ENCODE measurements at places on chromosomes 12 and 14.

- no peak for DNase-seq
These were observed 11.0 kb upstream of the AEBP2 start for GRCh38 chr12:19428246-19428645.

DNA sequence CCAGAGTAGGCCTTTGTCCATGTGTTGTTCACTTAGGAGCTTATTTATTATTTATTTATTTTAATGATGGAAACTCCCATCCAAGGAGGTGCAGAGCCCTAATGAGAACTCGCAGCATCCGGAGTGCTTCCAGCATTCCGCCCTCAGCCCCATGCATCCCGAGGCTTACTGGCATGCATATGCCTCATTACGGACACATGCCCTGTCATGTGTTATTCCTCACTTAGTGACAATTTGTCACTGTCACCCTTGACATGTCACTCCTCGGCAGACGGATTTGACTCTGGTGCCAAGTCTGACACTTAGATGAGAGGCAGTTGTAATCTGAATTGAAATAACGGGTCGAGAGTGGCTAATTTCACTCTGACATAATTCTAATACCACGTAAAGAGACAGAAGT lies 132.8 kb downstream of the VRK1 start:
- no peak for DNase-seq

DNA sequence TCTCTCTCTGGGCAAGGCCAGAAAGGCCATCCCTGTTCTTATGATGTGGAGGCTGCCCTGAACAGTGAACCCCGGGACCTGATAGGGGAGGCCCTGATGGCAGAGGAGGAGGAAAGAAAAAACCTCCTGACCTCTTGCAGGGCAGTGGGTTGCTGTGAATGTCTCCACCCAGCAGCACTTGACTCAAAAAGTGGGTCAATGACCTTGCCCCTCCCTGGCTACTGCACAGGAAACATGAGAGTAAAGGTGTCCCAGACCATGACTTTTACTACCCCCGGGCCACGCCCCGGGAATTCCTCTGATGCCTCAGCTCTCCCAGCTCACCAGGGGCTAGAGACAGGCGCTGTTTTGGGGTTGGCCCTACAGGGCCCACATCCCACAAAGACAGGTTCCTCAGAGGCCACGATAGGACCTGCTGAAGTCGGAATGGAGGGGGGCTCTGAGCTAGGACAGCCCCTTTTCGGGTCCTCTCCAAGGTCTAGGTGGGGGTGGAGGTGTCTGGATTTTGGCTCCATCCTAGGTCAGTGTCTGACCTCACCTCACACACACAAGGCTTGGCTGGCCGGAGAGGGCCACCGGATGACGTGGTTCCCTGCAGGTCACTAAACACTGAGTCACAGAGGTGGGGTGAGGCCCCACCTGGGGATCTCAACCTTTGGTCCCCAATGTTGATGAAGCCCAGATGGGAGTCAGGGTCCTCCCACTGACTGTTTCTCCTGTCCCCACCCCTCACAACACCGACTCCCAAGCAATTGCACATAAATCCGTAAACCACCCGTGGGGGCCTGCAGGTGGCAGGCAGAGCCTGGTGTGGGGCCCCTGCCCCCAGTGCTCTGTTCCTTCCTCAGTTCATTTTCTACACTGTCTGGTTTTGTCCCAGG lies 1.6 kb downstream of the RHOF start:
- DNase-seq = peak; percentile 69

- no peak for DNase-seq
These were observed 60.7 kb downstream of the CCNK start for GRCh38 chr14:99541677-99542470.

- no peak for DNase-seq
These were observed 129.1 kb upstream of the TMCC3 start for GRCh38 chr12:94779485-94779884.

DNA sequence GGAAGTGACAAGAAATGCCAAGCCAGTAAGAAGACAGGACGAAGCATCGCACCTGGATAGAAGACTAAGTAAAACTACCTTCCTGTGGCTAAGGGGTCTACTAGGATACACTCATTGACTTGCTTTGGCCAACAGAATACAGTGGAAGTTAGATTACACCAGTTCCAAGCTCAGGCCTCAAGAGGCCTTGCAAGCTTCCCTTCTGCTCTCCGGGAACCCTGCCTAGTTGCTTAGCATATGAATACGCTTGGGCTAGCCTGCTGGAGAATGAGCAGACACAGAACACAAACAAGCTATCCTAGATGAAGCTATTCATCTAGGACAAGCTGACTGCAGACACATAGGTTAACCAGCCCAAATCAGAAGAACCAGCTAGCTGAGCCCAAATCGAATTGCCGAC lies 97.0 kb downstream of the DPF3 start:
- no peak for DNase-seq

GRCh38 chr14:96303981-96304380 lies 48.0 kb downstream of the BDKRB1 start:
- no peak for DNase-seq

GRCh38 chr12:11630046-11630706 lies 19.3 kb upstream of the ETV6 start:
- DNase-seq = no peak

GRCh38 chr12:22287776-22288621 lies 46.5 kb downstream of the ST8SIA1 start:
- peak; percentile 18 for DNase-seq

DNA sequence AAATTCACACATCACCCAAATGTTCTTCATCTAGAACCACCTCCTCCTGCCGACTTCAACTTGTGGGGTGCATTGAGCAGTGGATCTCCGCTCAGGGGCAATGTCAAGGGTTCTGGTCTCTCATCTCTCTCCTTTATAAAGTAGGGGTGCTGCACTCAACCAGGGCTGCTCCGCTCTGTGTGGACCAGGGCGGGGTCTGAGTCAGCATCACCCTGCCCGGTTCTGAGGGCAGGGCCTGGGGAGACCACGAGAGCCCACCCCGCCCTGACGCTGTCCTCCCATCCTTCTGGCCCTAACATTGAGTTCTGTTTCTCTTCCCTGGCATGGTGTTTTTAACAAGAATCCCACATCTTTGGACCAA lies 311.6 kb upstream of the DIO3 start:
- DNase-seq = no peak

DNA sequence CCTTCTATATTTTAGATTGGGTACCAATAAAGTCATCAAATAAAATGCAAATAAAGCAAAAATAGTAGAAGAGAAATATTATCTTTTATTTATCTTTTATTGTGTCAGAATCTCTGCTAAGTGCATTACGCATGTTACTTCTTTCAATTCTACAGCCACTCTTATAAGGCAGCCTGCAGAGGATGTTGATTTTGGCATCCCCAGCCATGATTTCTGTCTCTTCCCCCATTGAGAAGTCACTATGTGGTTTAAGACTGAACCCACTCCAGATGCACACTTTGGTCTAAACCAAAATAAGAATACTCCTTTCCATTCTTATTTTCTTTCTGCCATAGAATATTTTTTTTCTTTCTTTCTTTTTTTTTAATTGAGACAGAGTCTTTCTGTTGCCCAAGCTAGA lies 56.0 kb upstream of the ACSS3 start:
- DNase-seq = no peak

DNA sequence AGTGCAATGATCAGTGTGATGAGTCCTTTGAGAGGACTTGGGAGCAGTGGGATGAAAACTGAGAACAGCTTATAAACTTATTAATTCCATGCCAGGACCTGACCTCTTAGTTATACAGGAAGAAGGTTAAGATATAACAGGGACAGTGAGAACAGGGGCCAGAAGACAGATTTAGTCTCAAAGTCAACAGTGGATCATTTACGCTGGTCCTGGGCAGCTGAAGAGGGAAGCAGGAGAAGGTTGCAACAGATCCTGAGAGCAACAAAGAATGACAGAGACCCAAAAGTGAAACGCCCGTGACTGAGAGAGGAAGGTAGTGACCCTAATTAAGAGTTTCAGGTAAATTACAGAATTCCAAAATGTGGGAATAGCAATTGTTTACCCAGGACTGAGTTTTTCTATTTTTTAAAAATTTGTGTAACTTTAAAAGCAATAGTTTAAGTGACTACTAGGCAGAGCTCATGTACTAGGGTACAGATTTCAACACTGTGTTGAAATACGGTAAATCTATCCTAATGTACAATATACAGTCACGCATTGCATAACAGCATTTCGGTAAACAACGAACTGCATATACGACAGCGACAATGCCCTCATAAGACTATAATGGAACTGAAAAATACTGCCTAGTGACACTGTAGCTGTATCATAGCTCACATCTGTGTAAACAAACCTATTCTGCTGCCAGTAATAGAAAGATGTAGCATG lies 77.7 kb upstream of the GNPNAT1 start:
- no peak for DNase-seq

- DNase-seq = no peak
These were observed 36.3 kb downstream of the PPP2R5C start for GRCh38 chr14:101797856-101798255.

GRCh38 chr12:110252716-110253115 lies 28.3 kb upstream of the ATP2A2 start:
- no peak for DNase-seq
